Fibroblast of lung (primary cell): ENCODE measurements at places on chromosomes 3 and 15. TPM values are rescaled to one million over a fixed set of nuclear protein-coding genes. Genes with fewer than 3 reads are reported as not detected.

GRCh38 chr3:142892714-142893113, 3.8 kb upstream of the PCOLCE2 start:
- no peak overlapping the region for H3K27ac ChIP-seq
- no peak overlapping the region for H3K4me3 ChIP-seq
- H3K4me1 ChIP-seq: no peaks in the 10 kb centered on the region
- no peaks in the 10 kb centered on the region for H3K27me3 ChIP-seq

DNA sequence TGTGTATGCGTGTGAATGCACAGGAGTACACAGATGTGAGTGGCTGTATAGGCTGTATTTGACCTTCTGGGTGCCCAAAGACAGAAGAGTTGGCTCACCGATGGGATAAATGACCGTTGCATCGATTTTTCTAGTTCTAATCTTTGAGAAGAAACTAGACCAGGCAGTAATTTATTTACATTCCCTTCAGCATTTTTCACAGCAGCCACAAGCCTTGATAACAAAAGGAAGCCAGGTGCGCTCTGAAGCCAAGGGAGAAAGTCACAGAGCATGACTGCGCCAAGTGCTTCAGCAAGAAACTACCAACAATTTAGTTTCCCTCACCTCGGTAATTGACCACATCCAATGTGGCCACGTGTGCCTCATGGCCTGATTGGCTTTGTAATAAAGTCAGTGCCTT, 5.9 kb upstream of the FAM3D start:
- no peak for DNase-seq
- no peaks in the 10 kb centered on the region for H3K36me3 ChIP-seq
- no peaks in the 10 kb centered on the region for H3K27me3 ChIP-seq
- no peak overlapping the region for H3K4me3 ChIP-seq
- H3K27ac ChIP-seq: no peak overlapping the region

DNA sequence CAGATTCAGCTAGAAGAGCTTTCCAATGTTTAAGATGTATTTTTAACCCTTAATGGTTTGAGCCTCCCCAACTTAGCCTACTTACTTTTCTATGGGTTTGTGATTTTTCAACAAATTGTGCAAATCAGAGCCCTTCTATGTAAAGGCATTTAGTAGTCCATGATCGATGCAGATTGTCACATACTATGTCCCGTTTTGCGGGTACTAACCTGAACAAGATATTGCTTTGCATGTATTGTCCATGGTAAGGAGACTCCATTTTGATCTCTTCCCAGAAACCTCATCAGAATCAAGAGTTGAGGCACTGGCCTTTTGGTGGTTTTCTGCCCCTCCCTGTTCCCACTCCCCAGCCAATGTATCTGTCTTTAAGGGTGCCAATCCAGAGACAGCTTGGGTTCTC, 60.8 kb downstream of the ETV5 start:
- H3K27me3 ChIP-seq: no peaks in the 10 kb centered on the region
- H3K27ac ChIP-seq: no peak overlapping the region
- H3K36me3 ChIP-seq: peaks cover 4% of the 10 kb centered on the region
- no peak for DNase-seq
- H3K4me3 ChIP-seq: no peak overlapping the region
- H3K4me1 ChIP-seq: no peaks in the 10 kb centered on the region

DNA sequence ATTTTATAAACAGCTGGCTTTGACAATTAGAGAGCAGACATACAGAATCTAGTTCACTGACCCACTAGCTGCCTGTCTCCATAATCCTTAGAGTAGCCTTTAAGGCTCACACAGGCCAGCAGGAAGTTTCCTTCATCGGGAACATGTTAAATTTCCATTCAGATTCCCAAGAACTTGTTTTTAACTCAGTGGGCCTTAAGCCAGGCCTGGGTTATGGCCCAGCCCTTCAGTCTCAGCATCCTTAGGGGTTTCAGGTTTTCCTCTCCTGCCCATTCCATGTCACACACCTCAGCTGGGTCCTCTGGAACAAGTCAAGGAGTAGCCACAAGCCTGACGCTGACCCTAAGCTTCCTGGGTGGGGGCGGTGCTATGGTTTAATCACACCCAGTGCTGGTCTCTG, 15.0 kb downstream of the CDAN1 start:
- H3K4me3 ChIP-seq: no peak overlapping the region
- DNase-seq: no peak
- no peaks in the 10 kb centered on the region for H3K27me3 ChIP-seq
- H3K36me3 ChIP-seq: peaks cover 9% of the 10 kb centered on the region

DNA sequence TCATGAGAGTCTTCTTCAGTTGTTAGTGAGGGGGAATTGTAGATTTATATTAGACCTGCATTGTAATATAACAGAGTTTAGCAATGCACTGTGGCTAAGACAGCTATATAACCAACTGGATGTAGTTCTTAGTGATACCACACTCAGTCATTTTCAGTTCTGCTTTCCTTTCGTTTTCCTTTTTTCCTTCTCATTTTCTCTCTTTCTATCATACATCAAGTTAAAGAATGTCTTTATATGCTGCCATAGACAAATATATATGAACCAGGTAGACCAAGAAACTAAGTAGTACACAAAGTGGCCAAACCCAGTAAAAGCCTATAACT, 43.7 kb upstream of the CD47 start:
- no peaks in the 10 kb centered on the region for H3K36me3 ChIP-seq
- no peak overlapping the region for H3K4me3 ChIP-seq
- no peak overlapping the region for H3K27ac ChIP-seq
- DNase-seq: no peak

GRCh38 chr3:177703788-177704187, 506.5 kb upstream of the TBL1XR1 start:
- H3K4me3 ChIP-seq: no peak overlapping the region
- no peak overlapping the region for H3K27ac ChIP-seq
- H3K27me3 ChIP-seq: no peaks in the 10 kb centered on the region
- no peaks in the 10 kb centered on the region for H3K36me3 ChIP-seq

DNA sequence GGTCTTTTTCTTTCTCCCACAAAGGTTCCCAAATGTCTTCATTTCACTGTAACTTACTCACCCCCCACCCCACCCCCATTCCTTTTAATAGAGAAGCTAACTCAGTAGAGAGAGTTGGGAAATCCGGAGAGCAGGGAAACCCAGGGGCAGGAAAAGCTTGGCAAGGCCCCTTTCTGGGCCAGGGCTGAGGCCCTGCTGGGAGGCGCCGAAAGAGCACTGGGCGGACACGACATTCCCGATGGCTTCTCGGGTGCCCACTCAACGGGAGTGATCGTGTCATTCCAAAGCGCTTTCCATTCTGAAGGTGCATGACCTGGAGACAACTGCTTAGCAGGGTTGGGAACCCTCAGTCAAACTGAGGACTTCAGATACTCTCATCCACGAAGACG, 1.6 kb upstream of the DALRD3 start:
- peak overlapping the region; percentile 89 for H3K27ac ChIP-seq
- peak overlapping the region; percentile 95 for H3K4me3 ChIP-seq
- H3K4me1 ChIP-seq: peaks cover 11% of the 10 kb centered on the region
- no peak for DNase-seq

DNA sequence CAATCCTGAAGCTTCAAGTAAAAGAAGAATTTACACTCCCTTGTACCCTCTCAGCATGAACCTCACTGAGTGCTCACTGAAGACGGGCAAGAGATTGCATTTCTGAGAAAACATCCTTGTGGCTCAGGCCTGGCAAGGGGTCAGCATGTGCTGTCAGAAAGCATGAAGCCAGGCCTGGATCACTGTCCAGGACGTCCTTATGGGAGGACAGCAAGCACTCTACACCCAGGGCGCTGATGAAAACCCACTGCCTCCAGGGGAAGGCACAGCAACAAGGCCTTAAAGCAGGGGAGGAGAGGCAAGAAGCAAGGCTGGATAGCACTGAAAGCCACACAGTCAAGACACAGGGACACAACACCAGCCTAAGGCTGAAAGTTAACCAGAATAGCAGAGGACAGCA, 315.4 kb downstream of the OCA2 start:
- H3K27me3 ChIP-seq: no peaks in the 10 kb centered on the region
- H3K36me3 ChIP-seq: no peaks in the 10 kb centered on the region
- H3K4me3 ChIP-seq: no peak overlapping the region
- no peak overlapping the region for H3K27ac ChIP-seq
- DNase-seq: no peak

GRCh38 chr3:117853923-117854668, 1144.5 kb downstream of the TUSC7 start:
- no peaks in the 10 kb centered on the region for H3K36me3 ChIP-seq
- H3K27me3 ChIP-seq: no peaks in the 10 kb centered on the region
- no peak overlapping the region for H3K27ac ChIP-seq
- DNase-seq: peak; percentile 88

GRCh38 chr3:66816090-66816761, 181.9 kb upstream of the KBTBD8 start:
- H3K27me3 ChIP-seq: no peaks in the 10 kb centered on the region
- no peak overlapping the region for H3K4me3 ChIP-seq
- DNase-seq: peak; percentile 86
- H3K4me1 ChIP-seq: no peaks in the 10 kb centered on the region
- no peak overlapping the region for H3K27ac ChIP-seq

Gene CYP1A1
- total RNA-seq: under 0.01 TPM in 1 of 2 replicates, not detected in the other

Gene LCTL
- 0.26 and 0.66 TPM in 2 replicates for total RNA-seq

Gene P2RY1
- 3.6 and 7.6 TPM in 2 replicates for total RNA-seq

Gene ARL14
- total RNA-seq: not detected in 2 replicates

Gene HTR3C
- not detected in 2 replicates for total RNA-seq

Gene CKMT1B
- total RNA-seq: not detected in 2 replicates

Gene CA12
- 41.9 and 48.4 TPM in 2 replicates for total RNA-seq

Gene ZBBX
- 0.17 TPM in 1 of 2 replicates, not detected in the other for total RNA-seq
